ENCODE measurements at places on chromosomes 13 and 19.

DNA sequence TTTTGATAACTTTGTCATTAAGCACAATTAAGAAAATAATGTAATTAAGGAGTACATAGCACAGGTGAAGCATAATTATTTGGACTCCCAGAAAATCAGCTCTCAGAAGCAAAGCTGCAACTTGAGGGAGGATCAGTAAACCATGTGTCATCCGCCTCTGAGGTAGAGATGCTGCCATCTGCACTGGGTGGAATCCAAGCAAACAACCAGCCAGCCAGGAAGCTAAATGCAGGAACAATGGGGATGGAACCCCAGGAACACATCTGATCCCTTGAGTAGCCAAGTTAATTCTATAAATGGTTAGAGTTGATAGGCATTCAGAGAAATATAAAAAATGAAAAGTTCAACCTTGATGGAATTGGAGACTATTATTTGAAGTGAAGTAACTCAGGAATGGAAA, 520.2 kb downstream of the RFC3 start:
- no peak for DNase-seq

GRCh38 chr19:13031917-13032623, 36.8 kb downstream of the NFIX start:
- no peak for DNase-seq

DNA sequence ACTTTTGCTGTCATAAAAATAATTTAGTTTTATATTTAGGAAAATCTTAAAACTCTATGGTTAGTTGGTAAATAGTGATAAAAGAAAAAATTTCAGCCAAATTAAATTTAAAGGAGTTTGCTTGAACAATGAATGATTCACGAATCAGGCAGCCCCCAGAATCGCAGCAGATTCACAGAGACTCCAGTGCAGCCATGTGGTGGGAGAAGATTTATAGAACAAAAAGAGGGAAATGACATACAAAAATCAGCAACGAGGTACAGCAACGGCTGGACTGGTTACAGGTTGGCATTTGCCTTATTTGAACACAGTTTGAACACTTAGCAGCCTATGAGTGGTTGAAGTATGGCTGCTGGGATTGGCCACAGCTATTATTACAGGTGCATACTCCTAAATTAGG, 96.4 kb upstream of the MYCBP2 start:
- no peak for DNase-seq

DNA sequence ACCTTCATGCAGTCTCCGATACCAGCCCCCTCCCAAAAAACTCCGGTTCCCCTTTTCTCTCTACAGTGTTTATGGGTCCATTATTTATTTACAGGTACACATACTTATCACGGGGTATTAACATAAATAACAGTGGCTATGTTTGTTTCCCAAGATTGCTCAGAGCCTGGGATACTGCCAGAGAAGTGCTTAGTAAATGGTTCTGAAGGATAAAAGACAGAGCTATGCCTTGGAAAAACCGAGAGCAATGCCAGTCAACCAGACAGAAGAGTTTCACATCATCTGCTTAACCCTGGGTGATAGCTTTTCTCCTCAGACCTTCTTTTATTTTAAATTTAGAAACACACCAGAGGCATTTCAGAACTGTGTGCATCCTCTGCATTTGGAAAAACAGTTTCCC, 61.3 kb downstream of the NUFIP1 start:
- DNase-seq = no peak

GRCh38 chr19:49930483-49931011, 1.2 kb upstream of the NUP62 start:
- no peak for DNase-seq

DNA sequence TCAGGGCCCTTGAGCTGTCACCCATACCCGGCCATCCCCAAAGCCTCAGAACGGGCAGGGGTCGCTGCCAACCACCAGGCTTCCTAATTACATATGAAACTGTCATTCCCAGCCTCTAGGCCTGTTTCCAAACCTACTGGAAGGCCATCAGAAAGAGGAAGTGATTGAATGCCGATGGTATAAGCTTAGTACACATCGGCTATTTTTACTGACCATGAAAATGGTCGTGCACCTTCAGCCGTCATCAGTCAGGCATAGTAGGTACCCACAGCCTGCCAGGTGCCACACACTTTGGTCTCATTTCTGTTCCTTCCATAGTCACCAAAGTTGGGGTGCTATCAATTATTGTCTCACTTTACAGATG, 10.2 kb downstream of the KRI1 start:
- no peak for DNase-seq

- DNase-seq = no peak
Observed at GRCh38 chr19:19548915-19549759, 11.1 kb downstream of the CILP2 start.

DNA sequence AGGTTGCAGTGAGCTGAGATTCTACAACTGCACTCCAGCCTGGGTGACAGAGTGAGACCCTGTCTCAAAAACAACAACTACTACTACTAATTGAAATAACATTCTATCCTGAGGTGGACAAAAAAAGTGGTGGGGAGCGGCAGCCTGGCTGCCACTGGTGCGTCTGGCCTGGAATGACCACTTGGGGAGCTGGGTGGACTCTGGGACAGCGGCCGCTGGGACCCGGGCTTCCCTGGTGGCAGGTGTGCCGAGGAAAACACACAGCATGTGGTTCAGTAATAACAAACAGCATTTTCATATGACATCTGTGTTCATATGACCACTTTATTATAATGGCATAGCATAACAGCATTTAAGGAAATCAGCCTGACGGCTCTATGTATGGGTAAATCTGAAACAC, 33.9 kb downstream of the TFDP1 start:
- DNase-seq = no peak

DNA sequence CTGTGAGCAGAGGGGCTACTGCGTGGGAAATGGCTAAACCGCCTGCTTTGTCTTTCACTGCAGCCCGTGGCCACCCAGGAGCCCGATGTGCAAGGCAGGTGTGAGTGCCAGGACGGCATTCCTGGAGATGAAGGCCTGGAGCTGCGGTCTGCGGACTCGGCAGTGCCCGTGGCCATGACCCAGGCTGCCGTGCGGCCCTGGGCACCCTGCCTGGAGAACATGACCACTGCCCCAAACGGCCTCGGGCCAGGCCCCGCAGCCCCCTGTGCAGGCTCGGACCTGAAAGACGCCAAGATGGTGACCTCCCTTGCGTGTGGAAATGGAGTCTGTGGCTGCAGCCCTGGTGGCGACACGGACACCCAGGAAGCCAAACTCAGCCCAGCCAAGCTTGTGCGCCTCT, 62.2 kb downstream of the SPATA13 start:
- DNase-seq = no peak

GRCh38 chr13:109694972-109695371, 91.4 kb downstream of the IRS2 start:
- no peak for DNase-seq

GRCh38 chr13:80824229-80824628, 483.3 kb upstream of the SPRY2 start:
- DNase-seq = peak; percentile 40

GRCh38 chr19:41753159-41753558, 2.2 kb upstream of the CEACAM6 start:
- DNase-seq = no peak

- peak; percentile 53 for DNase-seq
Observed at GRCh38 chr13:110448230-110448629, 113.3 kb downstream of the RAB20 start.

- DNase-seq = no peak
Observed at GRCh38 chr19:53357821-53358581, 7.5 kb upstream of the ZNF525 start.

Data from fibroblast of skin of left biceps (primary cell).